NCI-H2081 treated with DMSO at 0.1 percent for 48 hours (cell line): ENCODE measurements at places on chromosomes 2 and 18.

- no peak for DNase-seq
Observed at GRCh38 chr18:31954349-31954748, 11.4 kb upstream of the TRAPPC8 start.

DNA sequence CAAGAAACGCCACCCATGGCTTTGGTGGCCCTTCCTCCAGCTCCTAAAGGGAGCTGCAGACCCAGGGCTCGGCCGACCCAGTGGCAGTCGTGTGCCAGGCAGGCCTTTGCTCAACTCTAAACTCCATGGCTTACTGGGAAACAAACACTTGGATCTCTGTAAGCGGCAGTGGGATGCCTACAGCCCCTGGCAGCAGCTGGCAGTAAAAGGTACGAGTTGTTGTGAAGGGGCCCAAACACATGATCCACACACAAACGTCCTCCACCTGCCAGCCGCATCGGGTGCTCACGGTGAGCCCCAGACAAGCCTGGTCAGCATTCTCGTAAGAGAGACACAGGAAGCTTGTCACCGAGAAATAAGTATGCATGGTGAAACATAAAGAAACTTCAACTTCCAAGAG is 214.9 kb downstream of the MGAT5 start:
- DNase-seq: no peak

GRCh38 chr2:69073928-69074570 is 61.1 kb downstream of the ANTXR1 start:
- no peak for DNase-seq

DNA sequence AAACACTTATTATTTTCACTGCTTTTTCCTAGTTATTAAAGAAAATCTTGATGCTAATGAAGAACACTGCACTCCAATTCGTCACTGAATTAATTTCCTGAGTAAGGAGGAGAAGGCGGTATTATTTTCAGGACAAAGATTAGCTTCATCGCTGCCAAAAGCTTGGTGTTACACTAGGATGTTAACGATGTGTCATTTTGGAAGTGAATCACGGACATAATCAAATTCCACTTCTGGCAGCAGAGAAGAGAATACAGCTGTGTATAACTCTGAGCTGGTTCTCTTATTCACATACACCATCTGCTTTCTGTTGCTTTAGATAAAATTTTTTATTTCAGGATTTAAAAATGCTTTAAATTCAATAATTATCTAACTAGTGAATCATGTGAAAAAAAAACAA is 74.1 kb downstream of the SCG2 start:
- DNase-seq: no peak

DNA sequence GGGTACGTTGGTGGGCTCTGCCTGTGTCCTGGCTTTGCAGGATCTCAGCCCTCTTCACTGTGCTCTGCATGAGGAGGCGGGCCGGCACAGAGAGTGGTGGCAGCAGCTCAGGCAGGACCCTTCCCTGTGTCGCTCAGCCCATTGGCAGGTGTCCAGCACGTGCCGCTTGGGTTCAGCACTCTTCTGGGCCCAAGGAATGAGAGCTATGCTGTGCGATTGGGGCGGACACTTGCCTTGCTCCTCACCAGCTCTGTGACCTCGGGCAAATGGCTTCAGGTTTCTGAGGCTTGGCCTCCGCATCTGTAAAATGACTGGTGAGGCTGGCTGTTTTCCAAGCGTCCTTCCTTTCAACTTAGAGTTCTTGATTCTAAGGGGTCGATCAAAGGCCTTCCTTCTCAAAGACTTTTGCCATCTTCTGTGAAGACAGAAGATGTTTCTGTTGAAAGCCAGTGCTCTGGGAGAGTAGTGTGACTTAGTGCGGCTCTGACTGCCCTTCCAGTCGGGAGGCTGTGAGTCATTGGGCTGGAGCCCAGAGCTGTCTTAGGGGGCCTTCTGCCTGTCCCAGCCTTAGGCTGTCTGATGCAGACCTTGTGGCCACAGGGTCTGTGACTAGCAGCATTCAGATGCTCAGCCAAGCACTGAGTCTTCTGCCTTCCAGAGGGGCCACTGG is 35.6 kb downstream of the GLI2 start:
- no peak for DNase-seq

DNA sequence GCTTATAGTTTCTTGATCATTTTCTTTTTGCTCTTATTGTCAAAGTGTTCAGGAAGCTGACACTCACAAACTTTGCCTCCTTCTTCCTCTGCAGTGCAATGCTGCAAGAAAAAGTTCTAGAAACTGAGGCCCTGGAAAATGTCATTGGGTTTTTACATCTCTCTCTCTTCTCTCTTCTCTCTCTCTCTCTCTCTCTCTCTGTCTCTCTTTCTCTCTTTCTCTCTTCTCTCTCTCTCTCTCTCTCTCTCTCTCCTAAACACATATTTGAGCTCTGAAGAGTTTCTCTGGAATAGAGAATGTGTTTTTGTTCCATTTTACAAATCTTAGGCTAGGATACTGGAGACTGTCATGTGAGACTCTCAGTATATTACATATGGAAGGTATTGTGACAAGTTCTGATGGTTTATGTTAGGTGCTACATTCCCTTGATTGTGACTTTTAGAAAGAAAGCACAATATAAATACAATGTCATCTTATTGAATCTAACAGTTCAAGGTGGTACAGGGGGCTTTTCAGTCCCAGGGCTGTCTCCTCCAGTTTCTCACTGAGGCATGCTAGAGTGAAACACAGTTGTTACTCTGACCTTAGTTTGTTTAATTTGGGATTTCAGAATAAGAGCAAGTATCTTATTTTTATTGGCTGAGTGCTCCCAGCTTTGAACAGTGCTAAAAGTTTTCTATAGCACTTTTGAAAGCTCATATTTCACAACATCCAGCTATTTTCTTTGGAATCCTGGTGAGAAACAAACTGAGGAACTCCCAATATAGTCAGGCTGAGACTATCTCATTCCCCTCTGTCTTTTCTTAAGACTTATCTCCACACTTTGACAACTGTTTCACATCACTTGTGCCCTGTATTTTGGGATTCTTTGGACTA is 41.4 kb upstream of the EHBP1 start:
- no peak for DNase-seq

DNA sequence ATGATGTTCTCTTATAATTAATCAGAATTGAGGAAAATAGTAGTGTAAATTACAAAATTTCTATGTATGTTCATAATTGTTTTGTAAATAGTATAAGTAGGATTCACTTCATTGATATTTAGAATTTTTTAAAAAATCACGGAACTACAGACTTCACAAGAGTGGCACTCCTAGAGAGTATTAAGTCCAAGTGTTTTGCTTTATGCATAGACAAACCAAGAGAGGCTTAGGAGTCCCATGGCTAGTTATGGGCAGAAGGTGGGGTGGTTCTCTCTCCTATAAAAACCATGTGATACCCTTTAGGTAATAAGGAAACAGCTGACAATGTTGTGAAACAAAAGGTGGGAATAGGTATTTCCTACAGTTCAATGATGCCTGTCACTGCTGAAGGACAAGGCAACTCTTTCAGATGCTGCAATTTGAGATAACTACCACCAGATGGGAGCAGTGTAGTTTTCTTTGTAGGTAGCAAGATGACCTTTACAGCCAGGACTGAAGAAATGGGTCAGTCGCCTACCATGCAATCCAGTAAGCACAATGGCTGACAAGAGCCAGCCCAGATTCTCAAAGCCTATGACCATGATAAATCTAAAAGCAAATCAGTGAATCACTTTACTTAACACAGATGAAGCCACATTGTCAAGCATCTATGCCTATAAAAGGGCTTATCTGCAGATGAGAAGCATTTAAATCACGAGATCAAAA is 83.9 kb downstream of the AAK1 start:
- DNase-seq: no peak

DNA sequence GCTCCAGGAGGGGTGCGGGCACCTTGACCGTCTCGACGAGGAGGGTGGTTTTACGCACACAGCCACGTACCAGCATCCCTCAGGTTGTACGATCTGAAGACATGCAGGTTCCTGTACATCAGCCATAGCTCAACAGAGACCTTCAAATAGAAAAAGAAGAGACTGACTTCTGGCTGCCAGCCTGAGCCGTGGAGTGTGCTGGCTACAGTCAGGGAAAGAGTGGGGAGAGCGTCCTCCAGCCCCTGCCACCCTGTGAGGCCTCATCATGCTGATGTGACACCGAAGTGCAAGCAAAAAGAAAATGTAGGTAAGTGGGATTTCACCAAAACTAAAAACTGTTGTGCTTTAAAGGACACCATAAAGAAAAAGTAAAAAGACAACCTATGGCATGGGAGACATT is 47.0 kb downstream of the ADI1 start:
- no peak for DNase-seq

DNA sequence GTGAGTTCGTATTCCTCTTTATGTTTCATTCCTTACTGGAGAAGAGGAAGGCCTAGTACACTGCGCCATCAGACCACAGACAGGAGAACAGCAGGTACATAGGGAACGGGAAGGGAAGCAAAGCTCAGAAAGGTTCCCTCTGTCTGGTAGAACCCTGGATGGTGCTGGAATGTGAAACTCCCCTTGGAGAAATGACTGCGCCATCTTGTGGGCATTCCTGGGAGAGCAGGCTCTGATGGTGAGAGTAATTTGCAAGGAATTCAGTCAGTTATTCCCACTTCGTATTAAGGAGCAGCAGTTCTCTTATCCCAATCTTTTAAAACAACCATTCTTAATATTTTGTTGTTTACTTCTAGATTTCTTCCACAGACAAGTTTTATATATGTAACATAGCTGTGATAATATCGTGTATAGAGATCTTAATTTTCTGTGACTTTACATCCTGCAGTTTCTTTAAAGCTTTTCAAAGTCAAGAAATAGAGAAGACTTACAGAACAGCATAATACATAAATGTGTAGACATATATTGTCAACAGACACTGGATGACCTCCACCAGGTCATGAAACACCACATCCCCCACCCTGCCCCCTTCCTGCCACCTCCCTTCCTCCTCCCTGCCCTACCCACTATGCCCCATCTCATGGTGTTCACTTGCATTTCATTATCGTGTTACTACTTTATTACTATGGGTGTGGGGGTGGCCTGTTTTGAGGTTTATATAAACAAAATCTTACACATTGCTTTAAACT is 83.9 kb downstream of the ARHGEF4 start:
- peak; percentile 0 for DNase-seq

- no peak for DNase-seq
Observed at GRCh38 chr2:232354069-232354468, 24.5 kb upstream of the ALPP start.

GRCh38 chr2:240628808-240629618 is 3.7 kb downstream of the GPR35 start:
- DNase-seq: no peak

DNA sequence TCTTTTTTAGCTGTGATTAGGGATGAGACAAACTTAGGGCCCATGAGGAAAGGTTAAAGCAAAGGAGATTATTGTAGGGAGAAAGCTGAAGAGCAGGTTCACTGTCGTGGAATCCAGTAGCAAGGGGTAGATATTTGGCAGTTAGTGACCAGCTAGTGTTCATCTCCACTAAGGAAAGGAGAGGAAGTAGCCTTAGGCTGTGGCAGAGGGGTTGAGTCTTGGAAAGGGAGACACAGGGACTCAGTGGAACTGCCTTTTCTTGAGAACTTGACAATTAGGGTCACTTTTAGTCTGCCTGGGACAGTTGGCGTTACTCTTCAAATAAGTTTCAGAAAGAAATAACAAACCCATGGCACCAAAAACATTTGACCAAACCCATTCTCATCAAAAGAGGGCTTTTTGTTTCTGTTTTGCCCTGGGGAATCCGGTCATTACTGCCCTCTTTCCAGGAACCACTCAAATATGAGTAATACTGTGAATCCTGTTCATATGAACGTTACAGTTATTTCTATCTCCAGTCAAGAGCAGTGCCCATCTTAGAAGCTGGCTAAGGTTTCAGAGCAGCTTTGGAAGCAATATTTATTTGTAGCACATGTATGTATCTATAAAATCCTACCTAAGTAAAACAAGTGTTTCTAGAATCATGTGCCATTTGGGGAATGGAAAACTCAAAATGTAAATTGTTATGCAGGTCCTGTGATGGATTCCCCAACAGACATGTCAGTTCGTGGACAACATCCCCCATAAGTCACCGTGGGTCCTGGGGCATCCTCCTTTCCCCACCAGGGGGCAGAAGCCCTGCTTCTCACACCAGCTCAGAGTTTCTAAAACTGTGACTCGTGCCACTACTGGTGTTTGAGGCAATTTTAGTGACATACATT is 77.3 kb upstream of the PHLPP1 start:
- no peak for DNase-seq

DNA sequence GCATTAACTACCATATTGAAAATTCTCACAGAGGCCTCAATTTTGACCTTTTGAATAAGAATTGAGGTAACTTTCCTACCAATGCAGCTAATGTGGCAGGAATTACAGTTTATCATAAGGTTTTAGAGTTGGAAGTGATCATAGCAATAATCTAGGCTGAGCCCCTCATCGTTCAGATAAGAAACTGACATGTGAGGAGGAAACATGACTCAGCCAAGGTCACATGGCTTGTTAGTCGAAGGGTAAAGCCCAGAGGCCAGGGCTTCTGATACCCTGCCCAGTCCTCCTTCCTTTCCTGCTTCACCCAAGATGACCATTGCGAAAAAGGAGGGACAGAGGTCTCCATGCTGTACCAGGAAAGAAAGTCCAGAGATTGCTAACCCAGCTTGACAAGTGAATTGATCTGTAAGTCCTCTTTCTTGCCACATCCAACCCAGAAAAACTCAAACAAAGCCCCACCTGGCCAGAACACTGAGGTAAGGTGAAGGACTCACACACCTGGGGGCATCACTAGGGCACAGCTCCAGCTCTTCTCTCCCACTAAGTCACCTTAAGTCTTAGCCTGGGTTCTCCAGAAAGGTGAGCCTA is 174.8 kb downstream of the EN1 start:
- no peak for DNase-seq

- no peak for DNase-seq
Observed at GRCh38 chr2:64731263-64731643, 77.5 kb upstream of the SERTAD2 start.

- DNase-seq: no peak
Observed at GRCh38 chr18:76988827-76989646, 143.5 kb downstream of the MBP start.

DNA sequence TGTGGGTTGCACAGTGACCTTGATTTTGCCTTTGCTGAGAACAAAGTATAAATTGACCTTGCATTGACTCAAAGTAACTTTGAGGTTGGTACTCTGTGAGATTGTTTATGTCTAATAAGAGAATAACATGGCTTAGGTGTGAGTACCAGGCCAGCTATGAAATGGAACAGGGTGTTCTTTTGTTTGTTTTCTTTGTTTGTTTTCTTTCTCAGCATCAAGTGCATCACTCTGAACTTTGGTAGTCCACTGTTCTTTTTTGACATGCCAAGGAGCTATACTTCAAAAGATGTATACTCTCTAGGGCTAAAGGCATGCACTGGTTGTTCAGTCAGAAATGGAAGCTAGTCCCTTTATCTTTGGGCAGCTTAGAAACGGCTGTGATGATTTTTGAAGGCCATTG is 5.1 kb downstream of the ABCB11 start:
- no peak for DNase-seq

GRCh38 chr18:57929922-57930321 is 114.1 kb upstream of the NEDD4L start:
- DNase-seq: no peak

- DNase-seq: no peak
Observed at GRCh38 chr2:25371253-25372241, 29.8 kb upstream of the DNMT3A start.

- DNase-seq: no peak
Observed at GRCh38 chr2:72082887-72083286, 64.8 kb downstream of the CYP26B1 start.
